ENCODE measurements at places on chromosomes 6 and 20.

- DNase-seq: no peak
Observed at GRCh38 chr20:14344746-14345145, 7.3 kb upstream of the FLRT3 start.

DNA sequence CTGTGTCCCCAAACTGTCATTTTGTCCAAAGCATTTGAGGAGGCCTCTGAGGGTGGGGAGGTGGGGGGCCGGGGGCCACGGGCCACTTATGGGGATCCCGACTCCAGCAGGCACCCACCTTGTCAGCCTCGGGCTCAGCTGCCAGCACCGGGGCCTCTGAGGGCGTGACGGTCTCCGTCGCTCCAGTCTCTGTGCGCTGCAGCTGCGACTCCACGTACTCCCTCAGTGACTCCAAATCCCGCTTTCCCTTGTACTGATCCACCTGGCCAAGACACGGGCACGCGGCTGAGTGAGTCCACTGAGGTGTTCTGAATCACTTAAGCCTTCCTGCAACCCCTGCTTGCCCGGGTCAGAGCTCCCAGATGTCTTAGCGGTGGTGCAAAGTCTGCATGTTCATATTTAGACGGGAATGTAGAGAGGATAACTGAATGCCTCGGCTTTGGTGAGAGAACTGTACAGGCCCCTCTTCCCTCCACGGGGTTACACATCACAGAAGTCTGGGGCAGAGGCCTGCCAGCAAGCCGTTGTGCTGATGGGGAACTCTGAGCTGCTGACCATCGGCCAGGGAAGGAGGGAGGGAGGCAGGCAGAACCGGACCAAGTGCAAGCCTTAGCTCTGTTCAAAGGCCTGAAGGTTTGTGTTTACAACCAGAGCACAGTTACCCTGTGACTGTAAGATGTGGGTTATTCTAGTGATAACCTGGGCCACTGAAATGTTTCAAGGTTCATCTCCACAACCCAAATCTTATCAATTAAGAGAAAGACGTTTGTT lies 21.8 kb downstream of the TXNDC5 start:
- no peak for DNase-seq

DNA sequence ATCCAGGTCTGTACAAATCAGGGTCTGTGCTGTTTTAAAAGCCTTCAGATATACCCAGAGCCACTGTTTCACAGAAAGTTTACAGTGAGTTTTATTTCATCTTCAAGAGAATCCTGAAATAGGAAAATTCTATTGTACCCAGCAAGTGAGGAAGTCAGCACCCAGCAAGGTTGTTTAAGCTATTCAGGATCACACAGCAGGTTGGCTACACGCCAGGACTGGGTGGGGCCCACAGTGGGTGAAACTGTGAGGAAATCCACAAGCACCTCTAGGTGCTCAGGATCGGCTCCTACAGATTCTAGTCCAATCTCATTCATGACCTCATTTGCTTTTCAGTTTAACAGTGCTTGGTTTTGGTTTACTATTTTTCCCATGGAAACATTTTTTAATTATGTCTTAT lies 128.9 kb downstream of the SYNDIG1 start:
- no peak for DNase-seq

GRCh38 chr6:5128351-5128750 lies 43.2 kb downstream of the PPP1R3G start:
- no peak for DNase-seq

GRCh38 chr20:53124803-53125202 lies 152.6 kb downstream of the TSHZ2 start:
- no peak for DNase-seq

DNA sequence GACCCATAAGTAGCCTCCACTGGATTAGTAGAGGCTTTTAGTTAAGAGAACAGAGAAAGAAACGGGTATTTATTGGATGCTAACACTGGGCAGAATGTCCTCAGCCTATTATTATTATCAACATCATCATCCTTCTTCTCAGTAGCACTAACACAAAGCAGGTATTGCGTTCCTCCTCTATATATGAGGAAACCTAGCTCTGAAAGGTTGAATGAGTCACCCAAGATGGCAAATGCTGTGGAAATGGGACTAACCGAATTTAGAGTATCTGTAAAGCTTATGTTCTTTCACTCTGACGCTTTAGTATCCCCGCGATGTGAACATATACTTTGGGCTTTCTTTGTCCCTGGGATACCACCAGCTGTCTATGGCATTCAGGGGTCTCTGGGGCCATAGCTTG lies 77.0 kb downstream of the ADTRP start:
- DNase-seq: no peak

DNA sequence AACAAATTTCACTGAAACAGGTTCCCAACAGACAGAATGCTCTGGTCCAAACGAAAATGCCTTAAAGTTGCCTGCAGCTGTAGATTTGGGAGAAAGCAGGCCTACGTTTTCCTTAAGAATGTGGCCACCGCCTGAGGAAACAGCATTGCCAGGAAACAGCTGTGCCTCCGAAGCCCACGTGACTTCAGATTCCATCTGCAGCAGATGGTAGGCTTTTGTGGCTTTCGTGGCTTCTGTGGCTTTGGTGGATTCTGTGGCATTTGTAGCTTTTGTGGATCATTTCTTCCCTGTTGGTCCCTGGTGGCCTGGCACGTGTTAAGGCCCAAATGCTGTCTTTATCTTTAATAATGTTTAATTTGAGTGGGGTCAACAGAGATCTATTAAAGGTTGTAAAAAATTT lies 222.9 kb downstream of the TTLL2 start:
- DNase-seq: no peak

GRCh38 chr6:117138425-117138824 lies 126.9 kb upstream of the VGLL2 start:
- DNase-seq: no peak

DNA sequence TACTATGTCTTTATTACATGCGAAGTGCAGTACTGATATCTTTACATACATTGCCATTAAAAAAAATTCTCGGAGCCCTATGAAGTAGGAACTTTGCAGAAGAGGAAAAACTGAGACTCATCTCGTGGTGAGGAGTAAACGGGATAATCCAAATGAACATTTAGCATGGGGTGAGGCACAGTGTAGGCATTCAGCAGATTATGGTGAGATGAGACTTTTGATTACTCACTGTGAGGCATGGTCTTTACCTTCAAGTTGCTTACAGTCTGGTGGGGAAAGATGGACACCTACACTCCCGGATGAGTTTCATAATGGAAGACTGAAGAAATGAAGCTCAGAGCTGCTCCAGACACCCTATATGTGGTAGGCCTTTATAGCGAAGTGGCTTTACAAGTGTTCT lies 1.4 kb downstream of the RPRD1B start:
- no peak for DNase-seq

DNA sequence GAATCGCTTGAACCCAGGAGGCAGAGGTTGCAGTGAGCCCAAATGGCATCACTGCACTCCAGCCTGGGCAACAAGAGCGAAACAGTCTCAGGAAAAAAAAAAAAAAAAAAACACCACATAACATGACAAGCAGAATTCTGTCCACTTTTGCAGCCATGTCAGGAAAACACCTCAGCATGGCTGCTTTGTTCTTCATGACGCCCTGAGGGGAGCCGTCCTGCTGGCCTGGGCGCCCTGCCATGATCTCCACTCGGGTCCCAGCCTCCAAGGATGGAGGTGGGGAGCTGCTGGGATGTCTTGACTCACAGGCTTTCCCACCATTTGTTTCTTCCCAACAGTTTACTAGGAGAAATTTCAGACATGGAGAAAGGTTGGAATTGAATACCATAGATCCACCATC lies 42.2 kb downstream of the SNX9 start:
- DNase-seq: no peak

DNA sequence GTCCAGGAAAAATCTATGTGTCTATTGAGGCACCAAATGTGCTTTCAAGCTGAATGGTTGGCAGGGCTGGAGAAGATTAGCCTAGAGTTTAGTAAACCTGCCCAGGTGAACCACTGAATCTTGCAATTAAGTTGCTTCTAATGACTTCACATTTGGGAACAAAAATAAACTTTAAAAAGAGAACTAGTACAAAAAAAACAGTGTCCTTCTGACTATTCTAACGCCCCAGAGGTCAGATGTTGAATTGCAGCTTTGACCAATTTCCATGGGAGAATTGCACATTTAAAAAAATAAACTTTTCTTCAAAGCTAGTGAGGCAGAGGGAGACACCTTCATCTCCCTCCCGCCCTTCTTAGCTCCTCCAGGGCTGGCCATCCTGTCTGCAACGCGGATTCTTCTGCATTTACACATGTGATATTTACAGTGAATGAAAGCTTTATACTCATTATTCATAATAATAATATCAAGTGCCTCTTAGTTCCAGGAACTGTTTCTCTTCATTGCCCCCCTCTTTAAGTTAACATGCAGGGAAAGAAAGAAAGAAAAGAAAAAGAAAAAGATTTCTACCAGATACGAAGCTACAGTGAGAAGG lies 270.2 kb downstream of the SMOC2 start:
- no peak for DNase-seq

DNA sequence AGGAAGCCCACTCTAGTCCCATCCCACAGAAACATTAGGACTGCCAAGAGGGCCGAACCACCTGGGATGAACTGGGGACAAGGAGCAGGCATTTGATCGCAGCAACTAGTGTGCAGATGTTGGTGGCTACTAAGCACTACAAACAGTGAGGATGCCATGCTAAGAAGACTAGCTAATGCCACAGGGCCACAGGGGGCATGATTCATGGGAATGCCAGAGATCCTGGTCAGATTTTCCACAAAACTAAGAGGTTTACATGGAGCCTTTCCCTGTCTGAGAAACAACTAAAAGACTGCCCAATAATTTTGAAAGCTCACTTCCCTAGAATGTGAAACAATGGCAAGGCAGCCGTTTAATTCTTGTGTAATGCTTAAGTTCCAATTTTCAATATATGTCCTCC lies 375.9 kb upstream of the PTCHD4 start:
- no peak for DNase-seq

GRCh38 chr6:151380848-151381205 lies 10.5 kb downstream of the ZBTB2 start:
- DNase-seq: no peak

DNA sequence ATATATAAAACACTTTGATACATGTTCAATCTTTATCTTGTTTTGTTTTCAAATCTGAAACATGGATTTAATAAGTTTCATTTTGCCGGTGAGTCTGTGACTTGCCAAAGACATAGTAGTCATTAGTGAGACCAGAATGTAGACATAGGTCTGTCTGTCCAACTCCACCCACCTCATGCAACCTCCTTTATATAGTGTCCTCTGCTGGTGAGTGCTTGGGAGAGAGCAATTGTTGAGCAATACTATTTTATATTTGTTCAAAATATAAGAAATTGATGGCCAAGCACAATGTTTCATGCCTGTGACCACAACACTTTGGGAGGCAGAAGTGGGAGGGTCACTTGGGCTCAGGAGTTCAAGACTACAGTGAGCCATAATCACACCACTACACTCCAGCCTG lies 10.8 kb upstream of the LY86 start:
- no peak for DNase-seq

DNA sequence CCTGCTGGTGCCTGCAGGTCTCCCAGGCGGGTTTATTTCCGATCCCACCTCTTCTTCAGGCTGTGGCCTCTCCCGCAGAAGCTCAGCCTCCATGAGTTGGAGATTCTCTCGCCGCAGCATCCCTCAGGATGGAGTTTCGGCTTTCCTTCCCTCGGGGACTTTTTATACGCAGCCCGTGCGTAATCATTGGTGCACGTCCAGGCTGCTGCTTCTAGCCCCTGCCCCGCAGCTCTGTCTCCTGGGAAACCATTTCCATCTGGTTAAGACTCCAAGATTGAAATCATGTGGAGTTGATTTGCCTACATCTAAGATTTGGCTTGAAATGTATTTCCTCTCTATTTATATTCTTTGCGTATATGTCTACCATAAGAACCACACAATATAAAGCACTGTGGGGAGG lies 46.7 kb upstream of the CARMIL1 start:
- no peak for DNase-seq

- DNase-seq: no peak
Observed at GRCh38 chr6:163459007-163459406, 44.5 kb downstream of the QKI start.

GRCh38 chr6:7058250-7058923 lies 49.4 kb upstream of the RREB1 start:
- DNase-seq: no peak

DNA sequence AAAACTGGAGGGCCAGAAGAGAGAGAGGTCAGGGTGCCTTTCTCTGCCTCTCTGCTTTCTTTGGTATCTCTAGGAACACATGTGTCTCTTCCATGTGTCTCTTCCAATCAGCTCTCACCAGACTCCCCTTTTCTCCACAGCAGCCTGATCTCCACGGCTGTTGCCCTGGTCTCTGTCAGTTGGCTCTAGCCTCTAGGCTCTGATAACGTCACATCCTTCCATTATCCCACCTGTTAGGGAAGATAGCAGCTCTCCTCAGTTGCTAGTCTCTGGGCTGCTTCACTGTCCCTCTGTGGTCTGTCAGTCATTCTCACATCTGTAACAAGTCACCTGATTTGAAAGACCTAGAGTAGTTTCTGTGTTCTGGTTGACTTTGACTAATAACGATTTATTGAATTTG lies 80.2 kb downstream of the PLCB4 start:
- DNase-seq: no peak

- DNase-seq: no peak
Observed at GRCh38 chr6:168052291-168052891, 26.6 kb downstream of the FRMD1 start.

Measured in CD4-positive, alpha-beta T cell treated with Interleukin-15 for 4 hours (primary cell).